A549 treated with ZK216348 at 1 μM for 4 hours (cell line): ENCODE measurements at places on chromosomes 11 and 22. TPM values are rescaled to one million over a fixed set of nuclear protein-coding genes. Genes with fewer than 3 reads are reported as not detected.

The OR4C15 gene
- total RNA-seq: not detected in 5 replicates

The MRGPRE gene
- 0.09 to 0.17 TPM (median 0.14 TPM) in 3 of 5 replicates, not detected in the others for total RNA-seq

The OR10A2 gene
- not detected in 5 replicates for total RNA-seq

The HBG2 gene
- total RNA-seq: not detected in 5 replicates

The SPINDOC gene
- 32.2 to 59.0 TPM (median 48.7 TPM) in 5 replicates for total RNA-seq

The IFITM2 gene
- total RNA-seq: 54.7 to 70.8 TPM (median 61.4 TPM) in 5 replicates

The TIGD3 gene
- 0.39 to 1.2 TPM (median 1.1 TPM) in 5 replicates for total RNA-seq

The KBTBD3 gene
- 1.0 to 3.9 TPM (median 2.0 TPM) in 5 replicates for total RNA-seq

The SBF2 gene
- total RNA-seq: 12.6 to 16.0 TPM (median 13.4 TPM) in 5 replicates

The TMEM191C gene
- 0.88 to 2.1 TPM (median 1.3 TPM) in 5 replicates for total RNA-seq

The SOX6 gene
- not detected in 5 replicates for total RNA-seq

The LRRC10B gene
- total RNA-seq: 0.09 to 0.24 TPM (median 0.12 TPM) in 4 of 5 replicates, not detected in the other

The MMP8 gene
- total RNA-seq: not detected in 5 replicates

The TBX10 gene
- total RNA-seq: not detected in 5 replicates

The NLRP14 gene
- not detected in 5 replicates for total RNA-seq

The FGF19 gene
- 0.09 to 0.14 TPM (median 0.10 TPM) in 4 of 5 replicates, not detected in the other for total RNA-seq

The SIK2 gene
- total RNA-seq: 4.8 to 7.4 TPM (median 6.0 TPM) in 5 replicates

The CARD10 gene
- 16.7 to 37.0 TPM (median 34.2 TPM) in 5 replicates for total RNA-seq

The IGLL5 gene
- not detected in 5 replicates for total RNA-seq

The SYT13 gene
- total RNA-seq: 5.4 to 7.5 TPM (median 6.9 TPM) in 5 replicates

The LTBP3 gene
- total RNA-seq: 67.5 to 157 TPM (median 130 TPM) in 5 replicates

The HARBI1 gene
- 5.0 to 5.9 TPM (median 5.5 TPM) in 5 replicates for total RNA-seq

The ELMOD1 gene
- 0.25 to 0.42 TPM (median 0.32 TPM) in 5 replicates for total RNA-seq

The SLC22A6 gene
- not detected in 5 replicates for total RNA-seq

The PGM2L1 gene
- total RNA-seq: 6.7 to 20.1 TPM (median 15.4 TPM) in 5 replicates

The OR52H1 gene
- not detected in 5 replicates for total RNA-seq

The MN1 gene
- total RNA-seq: 2.0 to 4.1 TPM (median 3.0 TPM) in 5 replicates

The ART1 gene
- total RNA-seq: not detected in 5 replicates

The PRR33 gene
- total RNA-seq: not detected in 5 replicates

The IFITM1 gene
- 0.26 to 0.53 TPM (median 0.51 TPM) in 3 of 5 replicates, not detected in the others for total RNA-seq

The AIFM3 gene
- total RNA-seq: 1.9 to 5.0 TPM (median 3.7 TPM) in 5 replicates

The UPB1 gene
- 0.05 TPM in 1 of 5 replicates, not detected in the others for total RNA-seq

The CATSPER1 gene
- total RNA-seq: 1.2 to 2.4 TPM (median 2.1 TPM) in 5 replicates

The KRTAP5-10 gene
- not detected in 5 replicates for total RNA-seq

The KREMEN1 gene
- total RNA-seq: 2.6 to 5.4 TPM (median 4.2 TPM) in 5 replicates

The ZP1 gene
- total RNA-seq: 0.22 to 0.64 TPM (median 0.32 TPM) in 4 of 5 replicates, not detected in the other

The RASSF10 gene
- 1.6 to 4.3 TPM (median 3.4 TPM) in 5 replicates for total RNA-seq

The ENTHD1 gene
- total RNA-seq: not detected in 5 replicates

The MLC1 gene
- 0.04 to 0.08 TPM in 2 of 5 replicates, not detected in the others for total RNA-seq
